ENCODE measurements at places on chromosomes 2 and 18.

DNA sequence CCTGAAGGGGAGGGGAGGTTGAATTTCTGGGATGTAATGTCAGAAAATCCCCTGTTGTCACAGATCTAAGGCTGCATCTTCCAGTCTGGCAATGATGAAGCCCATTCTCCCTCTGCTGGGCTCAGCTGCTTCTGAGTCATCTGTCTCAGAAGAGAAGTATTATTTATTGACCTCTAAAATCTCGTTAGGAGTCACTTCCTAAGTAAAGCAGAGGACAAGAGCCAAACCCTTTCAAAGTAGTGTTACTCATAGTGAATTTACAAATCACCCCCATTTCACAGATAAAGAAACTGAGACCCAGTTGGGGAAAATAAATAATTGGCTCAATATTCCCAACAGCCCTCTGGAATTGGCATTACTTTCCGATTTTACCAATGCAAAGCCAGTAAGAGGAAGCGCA is 167.3 kb upstream of the SKOR2 start:
- no peak for DNase-seq

DNA sequence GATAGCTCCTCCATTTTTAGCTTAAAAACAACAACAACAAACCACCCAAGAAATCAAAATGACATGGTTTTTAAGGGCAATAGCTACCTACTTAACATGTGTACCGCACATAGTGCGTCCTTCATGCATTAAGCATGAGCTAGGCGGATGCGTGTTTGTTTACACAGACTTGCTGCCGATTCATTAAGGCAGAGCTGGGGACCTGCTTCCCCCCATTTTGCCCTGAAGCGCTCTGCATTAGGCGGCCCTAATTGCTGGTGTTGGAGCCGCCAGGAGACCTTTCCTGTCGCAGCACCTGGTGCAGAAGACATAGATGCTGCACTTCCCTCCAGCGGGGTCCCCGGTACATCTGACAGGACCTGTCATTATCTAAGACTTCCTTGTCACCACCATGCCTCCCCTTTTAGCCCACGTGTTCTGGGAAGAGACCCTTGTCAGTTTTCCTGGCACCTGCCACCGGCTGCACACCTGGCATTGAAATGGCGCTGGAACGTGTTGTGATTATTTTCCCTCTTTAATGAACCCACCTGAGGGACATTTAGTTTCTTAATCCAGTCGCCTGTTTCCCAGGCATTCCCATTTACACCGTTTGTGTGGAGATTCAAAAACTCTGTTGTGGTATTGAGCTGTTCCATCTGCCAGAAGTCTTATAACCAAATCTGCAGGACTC is 261.1 kb upstream of the RAB12 start:
- DNase-seq = no peak

DNA sequence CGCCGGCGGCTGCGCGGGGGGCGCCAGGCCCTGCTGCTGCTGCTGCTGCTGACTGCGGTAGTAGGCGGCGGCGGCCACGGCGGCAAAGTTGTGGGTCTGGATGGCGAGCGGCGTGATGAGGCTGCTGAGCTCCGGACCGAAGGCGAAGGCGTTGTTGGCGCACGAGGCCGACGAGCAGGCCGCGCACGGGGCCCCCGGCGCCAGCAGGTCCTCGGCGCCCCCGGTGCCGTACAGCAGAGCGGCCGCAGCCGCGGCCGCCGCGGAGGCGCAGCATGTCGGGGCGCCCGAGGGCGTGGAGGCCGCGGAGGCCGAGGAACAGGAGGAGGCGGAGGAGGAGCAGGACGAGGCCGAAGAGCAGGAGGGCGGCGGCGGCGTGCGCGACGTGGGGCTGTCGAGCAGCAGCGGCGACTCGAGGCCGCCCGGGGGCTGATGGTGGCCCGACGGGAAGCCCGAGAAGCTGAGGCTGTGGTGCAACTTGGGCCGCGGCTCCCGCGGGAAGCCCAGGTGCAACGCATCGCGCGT is 1.8 kb downstream of the ZFP36L2 start:
- no peak for DNase-seq

GRCh38 chr18:12786669-12787068 is 83.8 kb downstream of the PSMG2 start:
- no peak for DNase-seq

DNA sequence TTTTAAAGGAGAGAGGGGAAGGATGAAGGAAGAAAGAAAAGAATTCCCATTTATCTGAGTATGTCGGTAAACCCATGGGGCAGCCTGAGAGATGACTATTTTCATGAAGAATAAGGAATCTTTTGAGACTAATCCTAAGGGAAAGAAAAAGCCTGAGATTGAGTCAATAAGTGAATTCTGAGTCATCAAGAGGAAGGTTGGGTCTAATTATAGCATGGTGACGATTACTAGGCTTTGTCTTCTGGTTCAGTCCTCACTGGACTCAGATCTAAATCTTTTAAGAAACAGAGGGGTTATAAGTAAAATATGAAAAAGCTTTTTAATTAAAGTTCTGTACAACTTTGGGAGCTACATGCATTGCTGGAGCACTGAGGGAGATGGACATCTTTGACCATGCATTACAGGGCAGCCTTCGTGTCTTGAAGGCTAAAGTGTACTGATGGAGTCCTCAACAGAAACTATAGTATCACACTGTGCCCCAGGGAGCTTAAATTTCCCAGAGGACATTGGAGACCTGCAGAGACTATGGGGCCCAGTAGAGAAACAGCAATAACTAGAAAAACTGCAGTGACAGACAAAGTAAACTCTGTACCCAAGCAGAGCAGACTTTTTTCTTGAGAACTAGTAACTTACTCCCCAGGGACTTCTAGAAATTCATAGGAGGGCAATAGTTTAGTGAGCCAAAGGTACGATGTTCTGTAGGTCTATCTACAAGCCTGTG is 260.9 kb downstream of the RAD51AP2 start:
- DNase-seq = no peak

GRCh38 chr2:182821182-182821581 is 45.3 kb downstream of the FRZB start:
- no peak for DNase-seq

GRCh38 chr2:47251404-47251675 is 96.2 kb upstream of the STPG4 start:
- DNase-seq = no peak

DNA sequence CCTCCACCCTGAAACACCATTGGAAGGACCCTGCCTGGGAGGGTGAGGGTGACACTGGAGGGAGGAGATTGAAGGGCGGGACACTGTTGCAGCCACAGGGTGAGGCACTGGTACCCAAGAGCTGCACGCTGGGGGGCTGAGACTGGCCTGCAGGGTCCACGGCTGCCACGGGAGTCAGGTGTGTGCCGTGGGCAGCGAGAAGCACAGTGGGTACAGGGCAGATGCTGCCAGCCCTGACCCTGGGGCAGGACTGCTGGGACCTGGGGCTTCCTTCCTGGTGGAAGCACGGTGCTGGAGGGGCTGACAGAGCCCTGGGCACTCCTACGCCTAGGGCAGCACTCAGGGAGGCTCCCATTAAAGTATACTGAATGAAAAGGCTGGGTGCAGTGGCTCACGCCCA is 16.6 kb downstream of the CYS1 start:
- DNase-seq = no peak

- no peak for DNase-seq
Measured at GRCh38 chr18:55275039-55275901, 312.7 kb downstream of the TCF4 start.

- DNase-seq = no peak
Measured at GRCh38 chr2:48016225-48017019, 110.1 kb upstream of the FBXO11 start.

DNA sequence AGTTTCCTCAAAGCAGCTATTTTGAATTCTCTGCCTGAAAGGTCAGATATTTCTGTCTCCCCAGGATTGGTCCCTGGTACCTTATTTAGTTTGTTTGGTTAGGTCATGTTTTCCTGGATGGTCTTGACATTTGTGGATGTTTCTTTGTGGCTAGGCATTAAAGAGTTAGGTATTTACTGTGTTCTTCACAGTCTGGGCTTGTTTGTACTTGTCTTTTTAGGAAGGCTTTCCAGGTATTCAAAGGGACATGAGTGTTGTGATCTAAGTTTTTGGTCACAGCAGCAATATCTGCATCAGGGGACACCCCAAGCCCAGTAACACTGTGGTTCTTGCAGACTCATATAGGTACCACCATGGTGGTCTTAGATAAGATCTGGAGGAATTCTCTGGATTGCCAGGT is 11.8 kb downstream of the MYO3B start:
- DNase-seq = no peak

DNA sequence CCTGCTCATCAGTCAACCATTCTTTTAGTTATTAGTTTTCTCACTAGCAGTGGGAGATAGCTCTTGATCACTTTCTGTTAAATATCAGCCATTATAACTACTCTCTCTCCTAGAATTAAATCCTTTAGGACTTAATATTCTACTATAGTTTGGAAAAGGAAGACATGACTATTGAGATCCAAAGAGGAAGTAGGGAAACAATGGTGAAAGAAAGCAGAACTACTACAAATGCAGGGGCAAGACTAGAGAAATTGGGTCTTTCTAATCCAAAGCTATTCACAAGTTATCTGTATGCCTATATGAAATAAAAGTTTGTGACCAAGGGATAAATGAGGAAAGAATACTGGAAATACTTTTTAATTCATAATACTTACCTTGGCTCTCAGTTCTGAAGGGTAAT is 65.1 kb downstream of the SRBD1 start:
- no peak for DNase-seq

DNA sequence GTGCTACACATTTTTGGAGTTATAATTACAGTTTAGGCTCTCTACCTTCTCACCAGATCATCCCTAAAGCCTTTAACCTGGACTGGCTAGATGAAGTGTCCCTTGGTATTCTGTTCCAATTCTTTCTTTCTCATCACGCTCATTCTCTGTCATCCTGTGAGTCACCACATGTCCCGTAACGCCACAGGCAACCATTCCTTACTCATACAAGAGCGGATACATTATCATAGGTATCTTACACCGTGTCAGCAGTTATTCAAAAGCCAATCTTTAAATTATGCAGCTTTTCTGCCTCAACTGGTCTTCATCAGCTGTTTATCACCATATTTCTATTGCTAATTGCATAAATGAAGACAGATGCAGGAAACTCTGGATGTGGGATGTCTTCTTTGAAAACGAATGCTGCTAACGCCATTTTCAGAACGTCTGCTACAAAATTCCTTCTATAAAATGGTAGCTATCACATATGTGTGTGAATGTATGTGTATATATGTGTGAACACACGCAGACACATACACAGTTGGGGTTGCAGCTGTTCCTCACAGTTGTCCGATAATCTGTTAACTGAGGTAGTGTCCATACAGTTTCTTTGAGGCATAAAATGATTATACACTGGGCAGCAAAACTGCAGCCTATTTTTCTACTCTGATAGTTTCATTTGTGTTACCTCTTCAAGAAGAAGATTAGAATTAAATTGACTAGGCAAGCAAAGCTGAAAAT is 47.9 kb downstream of the EML6 start:
- DNase-seq = no peak

DNA sequence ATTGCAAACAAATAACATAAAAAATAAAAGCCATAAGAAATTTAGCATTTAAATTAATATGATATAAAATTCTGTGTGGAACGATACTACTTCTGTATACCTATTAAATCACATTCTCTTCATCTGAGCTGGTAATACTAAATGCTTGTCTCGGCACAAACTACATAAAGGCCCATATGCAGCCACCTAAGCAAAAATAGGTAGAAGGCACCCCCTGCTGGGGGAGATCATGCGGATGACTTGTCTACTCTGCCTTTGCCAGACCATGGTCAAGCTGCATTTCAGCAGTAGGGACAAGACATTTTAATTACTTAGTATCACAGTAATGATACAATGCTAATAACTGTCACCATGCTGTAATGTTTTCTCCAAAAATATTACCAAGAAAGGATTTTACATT is 108.0 kb downstream of the CDH19 start:
- peak; percentile 15 for DNase-seq

DNA sequence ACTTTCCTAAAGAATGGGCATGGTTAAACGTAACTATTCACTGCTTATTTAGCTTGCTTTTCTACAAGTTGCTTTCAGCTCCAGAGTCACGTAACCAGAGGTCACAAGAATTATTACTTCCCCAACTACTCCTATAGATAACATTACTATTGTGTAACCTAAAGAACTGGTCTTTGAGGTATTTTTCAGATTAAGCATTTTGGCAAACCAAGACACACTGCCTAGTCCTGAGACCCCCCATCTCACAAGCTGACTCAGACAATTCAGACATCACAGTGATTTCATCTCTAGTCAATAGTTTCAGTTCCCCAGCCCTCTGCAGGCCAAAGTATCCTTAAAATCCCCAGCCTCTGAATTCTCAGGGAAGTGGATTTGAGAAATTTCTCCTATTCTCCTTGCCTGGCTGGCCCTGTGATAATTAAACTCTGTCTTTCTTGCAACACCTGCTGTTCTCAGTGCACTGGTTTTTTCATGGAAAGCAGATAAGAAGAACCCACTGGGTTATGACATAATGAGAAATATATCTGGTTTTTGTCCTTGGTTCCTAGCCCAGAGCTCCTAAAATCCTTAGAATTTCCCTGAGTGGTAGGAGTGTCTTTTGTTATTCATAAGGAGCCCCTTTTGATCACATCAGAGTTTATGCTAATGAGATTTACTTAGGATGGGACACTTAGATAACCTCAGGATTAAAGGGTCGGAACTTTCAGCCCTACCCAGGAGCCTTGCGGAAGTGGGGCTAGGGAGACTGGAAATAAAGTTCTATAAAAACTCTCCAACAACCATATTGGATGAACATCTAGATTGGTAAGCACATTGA is 1310.8 kb upstream of the CHAC2 start:
- no peak for DNase-seq

DNA sequence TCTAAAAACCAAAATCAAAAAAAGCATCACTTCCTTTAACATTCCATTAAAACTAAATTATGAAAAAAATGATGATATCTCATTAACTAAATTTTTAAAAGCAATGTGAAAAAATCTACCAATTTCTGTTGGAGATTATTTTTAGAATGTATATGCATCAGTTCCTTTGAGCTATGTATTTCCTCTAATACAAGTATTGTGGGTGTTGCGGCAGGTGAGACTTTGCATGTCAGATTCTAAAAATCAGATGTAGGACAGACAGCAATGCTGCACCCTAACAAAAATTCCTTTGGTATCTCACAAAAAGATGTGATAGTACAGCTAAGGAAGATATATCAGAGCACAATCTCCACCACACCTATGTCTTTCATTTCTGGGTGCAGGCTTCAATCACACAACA is 6.8 kb downstream of the MBD2 start:
- no peak for DNase-seq

- no peak for DNase-seq
Measured at GRCh38 chr2:20104900-20105545, 53.6 kb upstream of the LAPTM4A start.

GRCh38 chr18:54828281-54828881 is at the start of gene RAB27B:
TSS of gene RAB27B (plus strand) at chr18:54828477. CDS start at chr18:54877586, 49,109 bp downstream.
- peak; percentile 71 for DNase-seq

GRCh38 chr2:26462100-26462499 is 15.8 kb downstream of the OTOF start:
- no peak for DNase-seq

DNA sequence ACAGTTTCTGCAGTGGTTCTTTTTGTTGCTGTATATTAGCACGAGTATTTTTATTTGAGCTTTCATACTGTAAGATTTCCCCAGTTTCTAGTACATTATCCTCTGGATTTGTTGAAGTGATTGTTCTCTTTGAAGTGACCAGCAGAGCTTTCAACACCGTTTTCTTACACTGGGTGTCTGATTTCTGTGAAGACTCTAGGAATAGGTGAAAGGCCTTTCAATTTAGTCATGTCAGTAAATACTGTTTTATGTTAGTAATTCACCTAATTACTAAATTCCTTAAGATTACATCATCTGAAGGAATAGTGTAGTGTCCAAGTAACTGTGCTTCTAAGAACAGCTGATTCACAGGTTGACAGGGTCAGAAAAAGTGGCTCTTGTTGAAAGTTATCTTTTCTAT is 2.3 kb downstream of the PPM1B start:
- DNase-seq = no peak

Data from activated T-cell treated with anti-CD3 and anti-CD28 coated beads, Interleukin-2, amount 50 U/mL, for 48 hours (primary cell).